ENCODE measurements at places on chromosomes 4 and X. TPM values are rescaled to one million over a fixed set of nuclear protein-coding genes. Genes with fewer than 3 reads are reported as not detected.

Gene RHOXF2
- not detected for total RNA-seq

Gene MOSPD2
- 21.5 TPM for total RNA-seq

Gene BEX1
- 3.2 TPM for total RNA-seq

Gene EPHA5
- total RNA-seq: not detected

Gene EFNB1
- total RNA-seq: 166 TPM

Gene SLC7A11
- total RNA-seq: 248 TPM

Gene SYTL4
- 1.2 TPM for total RNA-seq

Gene SPANXD
- 0.17 TPM for total RNA-seq

Gene COL4A6
- total RNA-seq: 33.7 TPM

Gene PLK4
- total RNA-seq: 5.8 TPM

Gene CTAG1B
- not detected for total RNA-seq

Gene AFP
- total RNA-seq: not detected

Gene ASB12
- not detected for total RNA-seq

Gene ARL9
- total RNA-seq: 0.17 TPM

Gene SSX3
- total RNA-seq: not detected

Gene EGF
- 4.7 TPM for total RNA-seq

Gene SLC38A5
- 4.5 TPM for total RNA-seq

Gene MAGED1
- 135 TPM for total RNA-seq

Gene USP27X
- 2.5 TPM for total RNA-seq

Gene DUSP9
- 0.50 TPM for total RNA-seq

Gene AFF1
- total RNA-seq: 48.3 TPM

Gene VCX3B
- not detected for total RNA-seq

Gene ZNF711
- total RNA-seq: 3.7 TPM

Gene RHOXF2B
- total RNA-seq: not detected

Gene HS3ST1
- 5.2 TPM for total RNA-seq

Gene MCF2
- total RNA-seq: 0.09 TPM

Gene MGARP
- total RNA-seq: 5.5 TPM

Gene HPF1
- 18.3 TPM for total RNA-seq

Gene PCDH18
- 1.2 TPM for total RNA-seq

Gene HHIP
- 0.17 TPM for total RNA-seq

Gene ZNF827
- total RNA-seq: 18.2 TPM

Gene ELK1
- total RNA-seq: 44.7 TPM

Gene ADRA2C
- 0.50 TPM for total RNA-seq

Gene TAF7L
- 0.17 TPM for total RNA-seq

Gene MXRA5
- 2.9 TPM for total RNA-seq

Gene HAND2
- not detected for total RNA-seq

Gene USP17L17
- not detected for total RNA-seq

Gene ADGRG2
- total RNA-seq: 0.26 TPM

Gene PRPS2
- 48.5 TPM for total RNA-seq

Gene STIM2
- 56.0 TPM for total RNA-seq

Gene CPE
- 10.0 TPM for total RNA-seq

Gene STOX2
- 15.5 TPM for total RNA-seq

Gene GPR143
- not detected for total RNA-seq

Gene NAAA
- total RNA-seq: 21.3 TPM

Gene FAM241A
- 8.7 TPM for total RNA-seq
